Stimulated activated CD4-positive, alpha-beta T cell treated with anti-CD3 and anti-CD28 coated beads, Interleukin-2, amount 100 ng/mL, for 48 hours (primary cell): ENCODE measurements at places on chromosomes 3 and 15.

GRCh38 chr15:64441852-64442251, 18.5 kb upstream of the ZNF609 start:
- no peak for DNase-seq

DNA sequence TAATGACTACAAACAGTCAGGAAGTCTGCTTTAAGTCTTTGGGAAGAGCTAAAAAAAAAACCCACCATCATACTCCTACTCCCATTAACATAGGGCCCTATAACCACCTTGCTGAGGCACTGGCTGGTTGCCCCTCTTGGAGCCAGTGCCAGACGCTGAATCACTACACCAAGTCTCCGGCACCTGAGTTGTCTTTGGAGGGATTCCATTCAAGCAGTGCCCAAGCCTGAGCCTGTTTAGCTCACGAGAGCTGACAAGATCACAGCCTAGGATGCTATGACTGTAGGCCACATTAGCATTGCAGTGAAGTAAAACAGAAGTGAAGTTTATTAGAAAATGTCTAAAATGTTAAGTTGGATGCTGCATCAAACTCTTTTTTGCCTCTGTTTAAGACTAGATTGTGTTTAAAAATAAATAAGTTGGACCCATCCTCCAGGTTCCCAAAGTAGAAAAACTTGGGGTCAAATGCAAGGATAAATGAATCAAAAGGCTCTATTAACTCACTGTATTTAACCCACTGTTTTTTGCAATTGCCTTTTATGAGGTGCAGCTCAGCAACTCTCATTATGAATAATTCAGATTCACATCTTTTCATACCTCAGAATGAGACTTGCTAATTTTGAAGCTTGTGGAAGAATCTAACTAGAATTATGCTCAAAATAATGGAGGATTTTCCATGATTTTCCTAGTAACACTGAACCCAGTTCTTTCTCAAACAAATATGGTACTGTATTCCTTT, 461.9 kb downstream of the FOXP1 start:
- DNase-seq, result no peak

DNA sequence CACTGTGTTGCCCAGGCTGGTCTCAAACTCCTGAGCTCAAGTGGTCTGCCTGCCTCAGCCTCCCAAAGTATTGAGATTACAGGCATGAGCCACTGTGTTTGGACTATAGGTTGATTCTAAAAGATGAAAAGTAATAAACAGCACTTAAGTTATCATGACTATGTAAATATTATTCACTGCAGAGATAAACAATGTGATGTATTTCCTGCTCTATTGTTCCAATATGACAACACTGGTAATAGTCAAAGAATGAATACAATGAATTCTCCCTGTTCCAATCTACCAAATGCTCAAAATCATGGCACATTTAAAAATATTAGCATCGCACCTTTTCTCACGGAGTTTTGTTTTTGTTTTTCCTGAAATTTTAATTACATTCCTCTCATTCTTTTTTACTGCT, 36.8 kb upstream of the TBL1XR1 start:
- DNase-seq, result no peak

- DNase-seq, result no peak
Measured at GRCh38 chr15:71874245-71874644, 63.9 kb downstream of the NR2E3 start.

GRCh38 chr3:29384640-29385039, 103.8 kb downstream of the RBMS3 start:
- no peak for DNase-seq

- DNase-seq, result no peak
Measured at GRCh38 chr3:129549805-129550204, 6.8 kb downstream of the H1-8 start.

DNA sequence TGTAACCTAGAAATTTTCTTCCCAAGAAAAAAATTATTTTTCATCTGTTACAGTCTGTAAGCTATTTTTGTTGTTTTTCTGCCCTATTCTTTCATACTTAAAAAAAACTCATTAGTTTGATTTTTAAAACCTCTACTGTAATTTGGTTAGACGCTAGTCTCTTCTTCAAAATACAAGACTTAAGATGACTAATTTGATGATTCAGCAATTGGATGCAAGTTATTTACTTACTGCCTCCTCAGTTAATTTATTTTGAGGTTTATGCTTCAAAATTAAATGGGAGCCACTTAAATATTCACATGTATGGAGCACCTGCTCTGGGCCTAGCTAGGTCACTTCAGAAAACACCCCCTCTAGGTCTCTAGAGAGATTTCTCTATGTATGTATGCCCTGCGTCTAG, 132.4 kb downstream of the IQCH start:
- DNase-seq, result no peak

- no peak for DNase-seq
Measured at GRCh38 chr3:131912255-131912654, 122.6 kb downstream of the CPNE4 start.

GRCh38 chr15:51879555-51879954, 50.1 kb downstream of the TMOD3 start:
- no peak for DNase-seq

DNA sequence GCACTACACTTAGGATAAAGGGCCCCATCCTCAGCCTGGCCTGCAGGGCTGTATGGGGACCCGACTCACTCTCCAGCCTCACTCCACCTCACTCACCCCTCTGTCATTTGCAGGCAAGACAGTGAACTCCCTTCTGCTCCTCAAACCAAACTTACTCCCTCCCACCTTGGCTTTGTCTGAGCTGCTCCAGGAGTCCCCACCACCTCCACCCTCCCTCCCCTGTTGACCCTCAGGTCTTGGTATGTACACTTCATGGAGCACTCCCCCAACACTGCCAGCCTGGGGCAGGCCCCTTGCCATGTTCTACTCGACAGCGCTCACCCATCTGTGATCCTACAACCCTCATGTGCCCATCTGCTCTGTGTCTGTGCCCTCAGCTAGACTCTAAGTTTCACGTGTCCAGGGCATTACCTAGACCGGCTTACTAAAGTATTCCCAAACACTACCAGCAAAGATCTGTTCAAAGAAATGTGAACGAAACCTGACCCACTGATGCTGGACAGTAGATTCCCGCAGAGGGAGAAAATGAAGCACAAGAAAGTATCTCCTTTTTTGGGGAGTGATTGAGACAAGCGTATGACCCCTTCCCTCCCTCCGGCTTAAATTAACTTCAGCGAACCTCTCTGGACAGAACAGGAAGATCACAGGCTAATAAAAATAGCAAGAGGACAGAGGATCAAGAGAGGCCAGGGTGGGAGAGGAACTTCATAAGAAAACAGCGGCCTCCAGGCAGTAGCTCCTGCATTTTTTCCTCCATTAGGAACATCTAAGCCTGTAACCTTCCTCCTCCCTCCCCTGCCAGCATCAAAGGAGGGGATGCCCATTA, 113.2 kb downstream of the RFTN1 start:
- no peak for DNase-seq

GRCh38 chr3:179074656-179075055, 3.0 kb upstream of the ZMAT3 start:
- no peak for DNase-seq

GRCh38 chr3:187783098-187783497, 37.8 kb upstream of the BCL6 start:
- no peak for DNase-seq

DNA sequence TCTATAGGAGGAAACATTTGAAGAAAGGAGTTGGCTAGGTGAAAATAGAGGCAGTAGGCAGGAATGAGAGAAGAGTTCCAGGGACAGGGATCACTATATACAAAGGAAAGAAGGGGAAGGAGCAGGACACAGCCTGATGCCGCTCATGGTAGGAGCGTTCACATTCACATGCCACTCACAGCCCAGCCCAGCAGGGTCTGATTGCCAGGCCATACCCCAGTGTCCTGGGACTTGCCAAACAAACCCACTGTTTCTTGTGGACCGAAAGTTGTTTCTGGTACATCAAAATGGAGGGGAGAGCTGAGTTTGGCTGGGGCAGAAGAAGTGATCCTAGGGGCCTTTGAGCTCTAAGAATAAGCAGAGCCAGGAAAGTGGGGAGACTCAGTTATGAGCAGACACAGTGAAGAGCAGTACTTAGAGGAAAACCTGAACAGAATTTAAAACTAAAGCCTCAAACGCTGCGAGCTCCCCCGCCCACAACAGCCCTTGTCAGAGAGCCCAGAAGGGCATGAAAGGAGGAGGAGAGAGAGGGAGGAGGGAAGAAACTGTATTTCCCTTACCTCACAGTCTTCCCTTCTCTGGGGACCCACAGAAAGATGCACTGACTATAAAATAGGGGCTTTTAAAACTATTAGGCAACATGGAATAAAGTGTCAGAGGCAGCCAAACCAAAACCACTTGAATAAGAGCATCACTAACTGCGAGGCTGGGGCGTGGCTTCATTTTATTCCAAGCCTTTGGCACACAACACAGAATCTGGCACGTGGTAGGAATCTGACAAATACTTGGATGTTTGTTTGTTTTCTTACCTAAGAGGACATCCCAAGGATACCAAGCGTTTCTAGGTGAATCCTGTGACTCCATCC, 129.0 kb downstream of the RPL22L1 start:
- DNase-seq, result no peak
